ENCODE measurements at places on chromosomes 6 and 20. TPM values are rescaled to one million over a fixed set of nuclear protein-coding genes. Genes with fewer than 3 reads are reported as not detected.

GRCh38 chr6:52741872-52742271 lies 21.4 kb downstream of the GSTA2 start:
- H3K36me3 ChIP-seq = no peaks in the 10 kb centered on the region
- H3K27ac ChIP-seq = no peak overlapping the region
- H3K4me1 ChIP-seq = no peaks in the 10 kb centered on the region
- no peak for DNase-seq
- no peak overlapping the region for H3K4me3 ChIP-seq

DNA sequence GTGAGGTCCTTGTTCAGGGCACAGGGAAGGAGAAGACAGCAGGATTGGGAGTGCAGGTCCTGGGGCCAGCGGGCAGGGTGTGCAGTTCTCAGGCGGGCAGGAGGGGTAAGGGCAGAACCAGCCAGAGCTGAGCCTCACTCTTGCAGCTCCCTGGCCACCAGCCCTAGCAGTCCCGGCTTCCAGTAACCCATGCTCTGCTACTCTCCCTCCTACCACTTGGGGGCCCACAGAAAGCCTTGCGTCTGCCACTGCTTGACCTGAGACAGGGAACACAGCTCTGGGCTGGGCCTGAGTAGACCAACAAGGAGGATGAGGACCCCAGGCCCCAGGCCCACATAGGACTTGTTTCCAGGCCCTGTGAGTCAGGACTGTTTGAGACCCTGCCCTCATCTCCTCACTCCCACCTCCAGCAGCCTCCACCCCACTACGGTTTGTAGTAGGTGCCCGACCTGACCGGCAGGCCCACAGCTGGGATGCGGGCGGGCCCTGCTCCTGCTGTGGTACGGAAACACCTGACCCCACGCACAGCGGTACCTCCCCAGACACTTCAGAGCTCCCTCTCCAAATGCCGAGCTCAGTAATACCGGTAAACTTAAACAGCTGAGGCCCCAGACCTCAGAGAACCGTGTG lies 39.2 kb downstream of the KCNK5 start:
- H3K4me1 ChIP-seq = peaks cover 9% of the 10 kb centered on the region
- no peaks in the 10 kb centered on the region for H3K27me3 ChIP-seq
- peaks cover 15% of the 10 kb centered on the region for H3K36me3 ChIP-seq
- peak; percentile 79 for DNase-seq

DNA sequence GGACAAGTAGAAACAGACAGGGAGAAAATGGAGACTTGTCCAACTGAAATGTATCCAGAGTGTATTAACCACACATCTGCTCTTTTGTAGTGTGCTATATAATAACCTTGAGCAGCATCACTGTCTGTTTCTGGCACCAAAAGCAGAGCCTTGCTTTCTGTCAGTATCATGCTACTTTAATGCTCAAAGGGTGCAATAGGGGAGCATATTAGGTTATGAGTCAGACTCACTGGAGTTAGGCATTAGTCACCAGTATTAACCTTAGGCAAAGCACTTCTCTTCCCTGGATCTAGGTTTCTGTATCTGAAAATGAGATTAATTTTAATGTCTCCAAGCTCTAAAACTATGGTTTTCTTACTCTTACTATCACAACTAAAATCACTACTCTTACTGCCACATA lies 280.1 kb downstream of the TFAP2B start:
- no peak overlapping the region for H3K4me3 ChIP-seq
- no peak for DNase-seq
- no peaks in the 10 kb centered on the region for H3K36me3 ChIP-seq

DNA sequence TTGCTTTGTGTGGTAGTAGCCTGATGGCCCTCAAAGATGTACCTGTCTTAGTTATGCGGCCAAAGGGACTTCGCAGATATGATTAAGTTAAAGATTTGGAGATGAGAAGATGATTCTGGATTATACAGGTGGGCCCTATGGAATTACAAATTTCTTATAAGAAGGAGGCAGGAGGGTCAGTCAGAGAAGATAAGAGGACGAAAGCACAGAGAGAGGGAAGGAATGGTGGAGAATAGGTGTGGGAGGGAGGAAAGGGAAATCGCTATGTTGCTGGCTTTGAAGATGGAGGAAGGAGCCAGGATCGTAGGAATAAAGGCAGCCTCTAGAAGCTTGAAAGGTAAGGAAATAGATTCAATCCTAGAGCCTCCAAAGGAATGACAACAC lies 1.2 kb upstream of the TSPYL1 start:
- no peak for DNase-seq
- H3K27ac ChIP-seq = peak overlapping the region; percentile 97
- peaks cover 31% of the 10 kb centered on the region for H3K4me1 ChIP-seq
- H3K27me3 ChIP-seq = no peaks in the 10 kb centered on the region
- H3K4me3 ChIP-seq = peak overlapping the region; percentile 89
- no peaks in the 10 kb centered on the region for H3K36me3 ChIP-seq

GRCh38 chr20:45266977-45267376 lies 12.6 kb upstream of the SLPI start:
- no peaks in the 10 kb centered on the region for H3K27me3 ChIP-seq
- H3K36me3 ChIP-seq = no peaks in the 10 kb centered on the region
- no peak overlapping the region for H3K27ac ChIP-seq
- no peak for DNase-seq
- no peaks in the 10 kb centered on the region for H3K4me1 ChIP-seq

GRCh38 chr20:57577679-57578475 lies 17.0 kb downstream of the PCK1 start:
- H3K27ac ChIP-seq = no peak overlapping the region
- no peak for DNase-seq
- no peak overlapping the region for H3K4me3 ChIP-seq
- no peaks in the 10 kb centered on the region for H3K36me3 ChIP-seq

- peaks cover 5% of the 10 kb centered on the region for H3K4me1 ChIP-seq
- no peak for DNase-seq
- H3K27ac ChIP-seq = no peak overlapping the region
These were observed 679.7 kb upstream of the ID4 start for GRCh38 chr6:19157486-19157885.

DNA sequence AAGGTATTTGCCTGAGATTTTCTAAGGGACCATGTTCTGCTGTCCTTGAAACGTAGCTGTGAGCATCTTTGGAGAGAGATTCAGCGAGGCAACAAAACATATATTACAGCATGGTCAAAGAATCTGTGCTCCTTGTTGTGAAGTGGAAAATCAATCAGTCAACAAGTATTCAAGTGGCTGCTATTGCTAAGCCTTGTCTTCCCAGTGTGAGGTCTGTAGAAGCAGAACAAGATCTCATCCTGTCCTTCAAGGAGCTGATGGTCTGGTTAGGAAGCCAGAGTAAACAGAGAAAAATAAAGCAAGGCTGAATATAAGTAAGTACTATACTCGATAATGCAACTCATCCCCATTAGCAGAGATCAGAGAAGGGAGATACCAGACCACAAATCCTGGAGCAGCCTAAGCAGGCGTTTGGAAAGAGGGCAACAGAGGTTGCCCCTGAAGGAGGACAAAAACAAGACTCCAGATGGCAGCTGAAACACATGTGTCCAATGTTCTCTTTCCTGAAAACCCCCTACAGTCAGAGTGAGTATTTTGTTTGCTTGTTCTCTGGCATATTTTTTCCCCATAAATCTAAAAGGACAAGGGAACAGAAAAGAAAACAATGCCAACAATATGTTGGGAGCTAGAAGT lies 392.0 kb downstream of the SYNE1 start:
- no peaks in the 10 kb centered on the region for H3K27me3 ChIP-seq
- H3K4me3 ChIP-seq = no peak overlapping the region
- no peak for DNase-seq
- peaks cover 10% of the 10 kb centered on the region for H3K4me1 ChIP-seq

- no peak for DNase-seq
- H3K27me3 ChIP-seq = no peaks in the 10 kb centered on the region
- peaks cover 50% of the 10 kb centered on the region for H3K4me1 ChIP-seq
These were observed 13.7 kb downstream of the LAMA5 start for GRCh38 chr20:62353289-62354030.

DNA sequence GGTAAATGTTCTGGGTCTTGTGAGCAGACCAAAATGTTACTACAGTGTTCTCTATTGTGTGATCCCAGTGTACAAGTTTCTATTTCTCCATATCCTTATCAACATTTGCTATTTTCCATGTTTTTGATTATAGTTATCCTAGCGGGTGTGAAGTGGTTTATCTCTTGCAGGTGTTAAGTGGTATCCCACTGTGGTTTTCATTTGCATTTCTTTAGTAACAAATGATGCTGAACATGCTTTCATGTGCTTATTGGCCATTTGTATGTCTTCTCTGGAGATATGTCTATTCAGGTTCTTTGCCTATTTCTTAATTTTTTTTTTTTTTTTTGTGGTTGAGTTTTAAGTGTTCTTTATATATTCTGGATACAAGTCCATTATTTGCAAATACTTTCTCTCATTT lies 35.5 kb downstream of the NSFL1C start:
- H3K4me1 ChIP-seq = peaks cover 10% of the 10 kb centered on the region
- no peak overlapping the region for H3K4me3 ChIP-seq
- no peaks in the 10 kb centered on the region for H3K27me3 ChIP-seq
- DNase-seq = no peak
- H3K27ac ChIP-seq = no peak overlapping the region

GRCh38 chr20:9602847-9603183 lies 88.4 kb downstream of the LAMP5 start:
- no peaks in the 10 kb centered on the region for H3K27me3 ChIP-seq
- no peaks in the 10 kb centered on the region for H3K4me1 ChIP-seq
- no peak for DNase-seq
- no peaks in the 10 kb centered on the region for H3K36me3 ChIP-seq
- H3K27ac ChIP-seq = no peak overlapping the region
- no peak overlapping the region for H3K4me3 ChIP-seq

- H3K4me1 ChIP-seq = no peaks in the 10 kb centered on the region
- H3K36me3 ChIP-seq = no peaks in the 10 kb centered on the region
- H3K27me3 ChIP-seq = no peaks in the 10 kb centered on the region
- H3K4me3 ChIP-seq = no peak overlapping the region
These were observed 140.8 kb upstream of the RIMS1 start for GRCh38 chr6:71745525-71745924.

BMP2 gene
- total RNA-seq = 22.7 TPM

GSTA2 gene
- not detected for total RNA-seq

CPNE5 gene
- total RNA-seq = 2.3 TPM

PTGIS gene
- 42.1 TPM for total RNA-seq

CALHM5 gene
- 1.9 TPM for total RNA-seq

Data from upper lobe of right lung (tissue), 1 donor.